ENCODE measurements at places on chromosomes 7 and 10.

- no peak for DNase-seq
These were observed 102.8 kb upstream of the RET start for GRCh38 chr10:42973870-42974692.

DNA sequence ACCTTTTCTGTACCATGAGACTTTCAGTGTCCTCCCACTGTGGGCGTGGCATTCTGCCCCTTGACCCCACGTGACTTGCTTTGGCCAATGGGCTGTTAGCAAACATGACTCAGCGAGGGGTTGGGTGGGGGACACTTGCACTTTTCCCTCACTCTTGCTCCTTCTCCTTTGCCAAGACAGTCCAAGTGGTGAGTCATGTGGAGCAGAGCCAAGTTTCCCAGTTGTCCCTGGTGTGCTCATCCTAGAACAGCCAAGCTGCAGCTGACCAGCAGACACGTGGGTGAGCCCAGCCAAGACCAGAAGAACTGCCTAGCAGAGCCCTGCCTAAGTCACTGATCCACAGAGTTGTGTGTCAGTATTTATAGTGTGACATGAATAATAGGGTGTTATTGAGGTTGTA is 82.8 kb upstream of the CPXM2 start:
- DNase-seq: no peak

DNA sequence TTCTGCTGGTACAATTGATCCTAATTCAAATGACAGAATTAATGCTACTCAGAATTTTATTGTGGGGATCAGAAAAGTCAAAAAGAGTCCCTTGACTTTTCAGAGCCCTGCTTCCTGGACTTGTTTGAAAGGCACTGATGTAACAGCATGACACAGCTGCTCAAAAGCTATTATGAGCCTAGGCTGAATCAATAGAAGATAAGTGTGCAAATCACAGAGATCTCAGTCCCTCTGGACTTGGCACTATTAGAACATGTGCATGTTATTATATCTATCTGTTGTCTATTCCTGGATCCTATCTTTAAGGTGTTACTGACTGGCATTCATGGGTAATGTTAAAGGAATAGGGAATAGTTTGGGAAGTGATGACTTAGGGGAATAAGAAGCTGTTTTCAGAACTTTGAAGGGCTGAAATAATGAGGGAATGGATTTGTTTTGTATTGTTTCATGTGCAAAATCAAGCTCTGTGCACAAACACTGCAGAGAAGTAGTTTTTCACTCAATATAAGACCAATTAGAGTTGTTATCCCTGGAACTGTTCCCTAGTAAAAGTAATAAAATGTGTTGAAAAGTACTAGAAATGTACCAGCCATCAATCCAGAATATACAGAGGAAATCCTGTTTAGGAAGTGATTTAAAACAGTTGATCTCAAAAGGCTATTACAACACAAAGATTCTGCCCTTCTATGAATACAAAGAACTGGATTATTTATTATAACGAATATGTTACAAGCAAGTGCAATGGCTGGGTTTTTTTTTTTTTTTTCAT is 814.9 kb upstream of the C7orf33 start:
- DNase-seq: no peak

- DNase-seq: no peak
These were observed 130.1 kb upstream of the INHBA start for GRCh38 chr7:41832941-41833340.

GRCh38 chr7:80197627-80198026 is 63.0 kb downstream of the GNAI1 start:
- no peak for DNase-seq

Data from inflammatory macrophage treated with lipopolysaccharide for 1 hour (primary cell).